ENCODE measurements at places on chromosomes 6 and 20. TPM values are rescaled to one million over a fixed set of nuclear protein-coding genes. Genes with fewer than 3 reads are reported as not detected.

Gene HAO1
- not detected for total RNA-seq

Gene MOCS1
- 28.2 TPM for total RNA-seq

Gene MMP24OS
- 37.5 TPM for total RNA-seq

Gene CAP2
- 17.8 TPM for total RNA-seq

Gene OR2H1
- not detected for total RNA-seq

Measured in regular cardiac myocyte (primary cell).